ENCODE measurements at places on chromosomes 3 and 15.

DNA sequence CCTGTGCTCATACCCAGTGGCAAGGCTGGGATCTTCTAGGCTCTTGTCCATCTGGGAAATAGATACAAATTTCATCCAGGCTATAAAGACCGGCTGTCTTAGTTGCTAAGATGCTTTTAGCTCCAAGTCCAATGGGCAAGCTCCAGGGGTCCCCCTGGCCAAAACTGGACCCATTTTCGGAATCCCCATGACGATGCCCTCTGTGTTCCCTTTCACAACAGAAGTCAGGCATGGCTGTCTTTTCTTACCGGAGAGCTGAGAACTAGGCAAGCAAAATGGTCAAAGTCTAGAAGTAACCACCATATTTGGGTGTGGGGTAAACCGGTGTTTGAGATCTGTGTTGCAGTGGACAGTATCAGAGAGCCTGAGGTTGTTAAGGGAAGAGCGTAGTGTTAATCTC lies 1.0 kb downstream of the GLYCTK start:
- DNase-seq: no peak

DNA sequence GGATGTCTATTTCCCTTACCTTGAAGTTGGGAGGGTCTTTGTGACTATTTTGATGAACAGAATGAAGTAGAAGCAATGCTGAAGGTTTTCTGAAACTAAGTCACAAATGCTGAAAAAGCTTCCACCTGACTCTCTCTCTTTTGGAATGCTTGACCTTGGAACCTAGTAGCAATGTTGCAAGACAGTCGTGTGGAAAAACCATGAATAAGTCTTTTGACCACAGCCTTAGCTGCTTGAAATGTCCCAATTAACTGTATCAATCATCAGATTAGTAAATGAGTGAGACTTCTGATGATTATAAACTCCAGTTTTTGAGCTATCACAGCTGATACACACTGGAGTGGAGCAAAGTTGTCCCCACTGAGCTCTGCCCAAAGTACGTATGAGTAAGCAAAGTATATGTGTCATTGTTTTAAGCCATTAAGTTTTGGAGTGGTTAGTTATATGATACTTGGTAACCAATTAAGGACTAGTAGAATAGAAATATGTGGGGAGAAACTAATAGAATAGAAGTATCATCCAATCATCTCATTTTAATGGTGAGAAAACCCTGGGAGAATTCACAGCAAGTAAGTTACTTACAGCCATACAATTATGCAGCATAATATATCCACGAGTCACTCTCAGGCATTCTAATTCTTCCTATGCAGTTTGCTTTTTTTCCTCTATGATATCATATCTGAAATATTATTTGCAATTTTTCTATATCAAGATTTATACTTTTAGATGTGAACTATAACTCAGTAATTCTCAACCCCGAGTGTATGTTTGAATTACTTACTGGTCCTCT lies 1010.6 kb downstream of the ROBO2 start:
- DNase-seq: no peak

GRCh38 chr3:47298439-47298838 lies 15.7 kb downstream of the KLHL18 start:
- no peak for DNase-seq

DNA sequence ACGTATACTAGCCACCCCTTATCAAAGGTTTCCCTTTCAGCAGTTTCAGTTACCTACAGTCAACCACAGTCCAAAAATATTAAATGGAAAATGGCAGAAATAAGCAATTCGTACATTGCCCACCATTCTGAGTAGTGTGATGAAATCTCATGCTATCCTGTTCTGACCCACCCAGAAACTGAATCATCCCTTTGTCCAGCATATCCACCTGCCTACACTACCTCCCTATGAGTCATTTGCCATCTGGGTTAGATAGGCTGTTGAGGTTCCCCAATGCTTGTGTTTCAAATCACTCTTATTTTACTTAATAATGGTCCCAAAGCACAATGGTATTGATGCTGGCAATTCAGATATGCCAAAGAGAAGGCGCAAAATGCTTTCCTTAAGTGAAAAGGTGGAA lies 15.3 kb upstream of the PHC3 start:
- DNase-seq: no peak

DNA sequence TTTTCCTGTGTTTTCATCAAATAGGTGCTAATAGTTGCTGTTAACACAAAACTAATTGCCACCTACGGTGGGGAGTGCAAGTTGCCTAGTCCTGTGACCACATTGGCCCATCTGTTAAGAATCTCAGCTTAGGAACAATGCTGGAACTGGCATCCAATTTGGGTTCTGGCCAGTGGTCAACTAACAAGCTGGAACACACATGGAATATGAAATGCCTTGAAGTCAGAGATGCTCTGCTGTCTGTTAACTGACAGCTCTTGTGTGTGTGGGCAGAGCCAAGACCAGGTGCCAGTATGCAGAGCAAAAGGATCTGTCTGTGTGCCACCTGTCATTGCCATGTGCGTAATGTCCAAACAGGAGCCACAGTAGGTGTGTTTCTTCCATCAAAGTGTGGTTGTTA lies 460.8 kb downstream of the ROBO2 start:
- no peak for DNase-seq

DNA sequence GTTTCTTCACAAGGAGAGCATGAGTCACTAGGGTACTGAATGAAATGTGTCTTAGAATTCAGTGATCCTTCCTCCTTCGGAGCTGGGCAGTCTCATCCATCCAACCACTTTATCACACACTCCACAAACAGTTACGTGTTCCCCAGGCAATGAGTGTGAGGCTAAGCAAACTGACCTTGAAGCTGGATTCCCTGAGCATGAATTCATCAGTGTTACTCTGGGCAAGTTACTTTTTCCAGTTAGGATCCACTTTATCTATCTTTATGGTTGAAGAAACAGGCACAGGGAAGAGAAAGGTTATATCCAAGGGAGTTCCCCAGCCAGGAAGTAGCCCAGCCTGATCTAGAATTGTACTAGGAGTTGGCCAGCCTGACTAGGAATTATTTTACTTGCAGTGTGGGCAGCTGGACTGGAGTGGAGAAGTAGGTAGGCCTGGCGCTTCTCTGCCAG lies 17.1 kb upstream of the GCNT3 start:
- DNase-seq: no peak

DNA sequence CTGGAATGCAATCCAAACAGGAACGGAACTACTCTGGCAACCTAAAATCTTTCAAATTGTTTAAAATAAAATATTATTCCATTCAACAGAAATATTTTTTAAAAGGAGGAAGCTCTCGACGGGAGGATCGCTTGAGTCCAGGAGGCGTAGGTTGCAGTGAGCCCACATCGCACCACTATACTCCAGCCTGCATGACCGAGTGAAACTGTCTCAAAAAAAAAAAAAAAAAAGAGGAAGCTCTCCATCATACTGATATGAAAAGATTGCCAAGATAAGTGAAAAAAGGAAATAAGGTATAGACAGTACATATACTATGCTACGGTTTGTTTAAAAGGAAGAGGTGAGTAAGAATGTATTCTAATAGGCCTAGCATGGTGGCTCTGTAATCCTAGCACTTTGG lies 3.6 kb downstream of the RAD18 start:
- no peak for DNase-seq

GRCh38 chr3:134615743-134616142 lies 35.1 kb downstream of the KY start:
- DNase-seq: no peak

DNA sequence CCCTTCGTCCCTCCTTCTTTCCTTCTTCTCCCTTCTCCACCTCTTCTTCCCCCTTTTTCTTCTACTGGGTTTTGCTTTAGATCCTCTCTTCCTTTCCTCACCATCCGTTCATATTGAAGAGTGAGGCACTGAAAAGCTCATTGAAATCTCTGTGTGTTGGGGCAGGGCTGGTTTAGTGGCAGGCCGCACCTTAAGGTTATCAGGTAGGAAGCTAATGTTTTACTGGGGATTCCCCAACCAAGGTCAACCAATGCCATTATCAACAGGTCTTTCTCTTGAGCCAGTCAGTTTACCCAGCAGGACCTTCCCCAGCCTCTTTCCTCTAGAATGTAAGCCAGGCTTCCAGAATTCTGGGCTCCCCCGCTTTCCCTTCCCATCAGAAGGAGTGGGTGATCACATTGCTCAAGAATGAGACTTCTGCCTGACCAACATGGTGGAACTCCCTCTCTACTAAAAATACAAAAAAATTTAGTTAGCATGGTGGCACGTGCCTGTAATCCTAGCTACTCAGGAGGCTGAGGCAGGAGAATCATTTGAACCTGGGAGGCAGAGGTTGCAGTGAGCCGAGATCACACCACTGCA lies 11.5 kb upstream of the VPS8 start:
- DNase-seq: no peak

GRCh38 chr3:185560676-185561075 lies 8.3 kb upstream of the LIPH start:
- DNase-seq: no peak

DNA sequence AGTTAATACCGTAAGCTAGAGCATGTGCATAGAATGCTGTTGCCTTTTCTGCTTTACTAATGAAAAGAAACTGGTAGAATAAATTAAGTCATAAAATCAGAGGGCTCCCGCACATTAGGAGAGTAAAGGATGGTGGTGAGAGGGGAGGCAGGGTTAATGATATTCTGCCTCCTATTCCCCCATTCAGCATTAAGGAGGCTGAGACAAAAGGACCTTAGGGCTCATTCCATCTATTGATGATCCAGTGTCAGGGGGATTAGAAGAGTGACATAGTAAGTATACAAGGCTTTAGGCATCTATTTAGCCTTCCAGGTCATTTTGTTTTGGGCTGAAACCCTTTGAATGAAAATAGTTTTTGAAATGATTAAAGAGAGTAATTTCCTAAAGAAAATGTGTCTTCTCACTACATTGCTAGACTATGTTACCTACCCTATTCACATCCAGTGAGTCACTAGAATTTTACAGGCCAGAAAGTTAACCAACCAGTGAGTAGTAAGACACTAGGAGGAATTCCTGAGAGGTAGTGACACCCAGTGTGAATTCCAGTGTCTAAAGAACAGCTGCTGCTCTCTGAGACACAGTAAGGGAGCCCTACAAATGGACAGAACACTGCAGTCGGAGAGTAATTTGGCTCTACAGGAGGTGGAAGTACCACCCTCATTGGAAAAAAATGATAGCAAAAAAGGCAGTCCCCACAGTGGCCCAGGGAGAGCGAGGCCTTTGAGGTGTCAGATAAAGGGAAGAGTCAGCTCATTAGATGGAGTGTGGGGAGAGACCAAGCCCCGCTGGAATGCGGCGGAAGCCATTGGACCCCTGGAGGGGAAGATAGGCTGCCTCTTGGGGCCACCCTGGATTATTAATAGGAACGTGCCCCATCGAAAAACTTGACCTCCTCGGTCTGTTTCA lies 67.6 kb downstream of the TUSC7 start:
- DNase-seq: no peak

DNA sequence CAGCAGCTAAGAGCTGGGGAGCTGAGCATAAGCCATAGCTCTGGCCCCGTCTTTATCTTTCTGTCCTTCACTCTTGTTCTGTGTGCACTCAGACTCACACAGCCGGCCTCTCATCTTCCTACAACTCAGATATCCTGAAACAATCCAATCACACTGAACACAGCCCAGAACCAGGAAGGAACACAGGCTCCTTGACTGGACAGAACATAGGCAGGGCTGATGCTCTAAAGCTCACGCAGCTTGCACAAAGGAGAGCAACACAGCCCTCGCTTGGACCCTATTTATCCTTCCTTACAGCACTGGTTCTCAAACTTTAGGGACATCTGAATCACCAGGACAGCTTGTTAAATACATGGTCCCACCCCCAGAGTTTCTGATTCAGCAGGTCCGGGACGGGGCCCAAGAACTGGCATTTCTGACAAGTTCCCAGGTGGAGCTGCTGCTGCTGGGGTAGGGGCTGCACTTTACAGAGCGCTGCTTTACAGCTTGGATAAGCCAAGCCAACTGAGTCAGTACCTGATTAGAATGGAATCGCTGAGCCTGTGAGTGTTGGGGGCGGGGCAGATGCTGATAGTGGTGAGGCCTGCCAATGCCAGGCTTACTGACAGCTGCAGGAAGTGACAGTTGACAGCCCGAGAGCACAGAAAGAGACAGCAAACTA lies 65.1 kb downstream of the MRPL46 start:
- DNase-seq: no peak

- no peak for DNase-seq
These were observed 2.3 kb upstream of the UACA start for GRCh38 chr15:70765504-70766281.

GRCh38 chr3:184175506-184175905 lies 851 bp downstream of the AP2M1 start:
- no peak for DNase-seq

- no peak for DNase-seq
These were observed 248.1 kb upstream of the C2CD4B start for GRCh38 chr15:62413153-62413552.

DNA sequence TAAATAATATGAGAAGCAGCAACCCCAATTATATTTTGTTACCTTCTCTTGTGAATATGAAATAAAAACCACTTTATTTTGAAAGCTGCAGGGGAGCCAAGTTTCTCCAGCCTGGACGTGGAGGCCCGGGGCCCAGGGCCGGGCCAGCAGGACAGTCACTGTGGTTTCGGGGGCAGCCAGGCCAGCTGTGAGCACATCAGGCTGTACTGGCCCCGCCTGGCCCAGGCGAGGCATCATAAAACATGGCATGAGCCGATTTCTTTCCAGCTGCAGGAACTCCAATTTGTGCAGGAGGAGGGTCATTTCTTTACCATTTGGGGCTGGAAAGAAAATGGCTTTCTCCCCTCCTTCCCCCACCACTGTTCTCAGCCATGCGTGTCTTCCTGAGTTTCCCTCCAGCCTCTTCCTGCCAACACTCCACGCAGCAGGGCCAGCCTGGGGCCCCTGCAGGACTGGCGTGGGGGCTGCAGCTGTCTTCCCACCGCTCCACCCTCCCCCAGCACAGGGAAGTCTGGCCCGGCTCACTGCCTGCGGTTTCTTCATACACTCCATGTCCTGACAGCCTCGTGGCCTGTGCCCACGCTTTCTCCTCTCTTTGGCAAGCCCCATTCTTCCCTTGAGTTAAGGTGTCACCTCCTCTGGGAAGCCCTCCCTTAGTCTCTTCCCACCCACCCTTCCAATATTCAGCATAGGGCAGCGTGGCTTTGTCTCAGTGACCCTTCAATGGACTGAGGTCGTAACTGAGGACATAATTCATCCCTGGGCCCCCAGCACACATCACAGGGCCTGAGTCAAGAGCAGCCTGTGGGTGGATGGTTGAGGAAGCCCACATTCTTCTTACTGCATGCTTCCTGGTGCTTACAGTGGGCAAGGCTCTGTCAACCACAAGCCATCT lies 135.8 kb downstream of the CHSY1 start:
- DNase-seq: no peak

DNA sequence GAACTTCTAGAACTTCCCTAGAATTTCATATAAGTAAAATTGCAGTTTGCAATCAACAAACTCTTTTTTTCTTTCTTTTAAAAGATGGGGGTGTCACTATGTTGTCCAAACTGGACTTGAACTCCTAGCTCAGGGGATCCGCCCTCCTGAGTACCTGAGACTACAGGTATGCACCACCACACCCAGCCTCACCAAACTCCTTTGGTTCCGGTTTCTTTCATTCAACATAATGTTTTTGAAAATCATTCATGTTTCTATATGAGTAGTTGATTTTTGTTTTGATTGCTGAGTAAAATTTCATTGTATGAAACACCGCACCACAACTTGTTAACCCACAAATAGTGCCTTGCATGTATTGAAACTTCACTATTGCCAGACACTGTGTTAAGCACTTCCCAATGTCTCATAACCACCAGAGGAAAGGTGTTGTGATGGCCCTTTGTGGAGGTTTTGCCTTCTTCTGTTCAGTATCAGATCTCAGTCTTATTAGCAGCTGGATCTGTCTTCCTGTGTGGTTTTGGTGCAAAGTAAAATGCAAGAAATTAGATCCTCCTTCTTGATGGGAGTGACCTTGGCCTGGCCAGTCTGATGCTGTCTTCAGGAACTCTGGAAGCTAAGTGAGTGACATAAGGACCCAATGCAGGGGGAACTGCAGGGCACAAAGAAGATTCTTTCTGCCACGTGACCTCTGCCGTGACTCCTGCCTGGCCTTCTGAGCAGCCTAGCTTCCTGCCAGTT lies 78.8 kb upstream of the UBE2E1 start:
- DNase-seq: no peak
